ENCODE measurements at places on chromosomes 5 and 9.

DNA sequence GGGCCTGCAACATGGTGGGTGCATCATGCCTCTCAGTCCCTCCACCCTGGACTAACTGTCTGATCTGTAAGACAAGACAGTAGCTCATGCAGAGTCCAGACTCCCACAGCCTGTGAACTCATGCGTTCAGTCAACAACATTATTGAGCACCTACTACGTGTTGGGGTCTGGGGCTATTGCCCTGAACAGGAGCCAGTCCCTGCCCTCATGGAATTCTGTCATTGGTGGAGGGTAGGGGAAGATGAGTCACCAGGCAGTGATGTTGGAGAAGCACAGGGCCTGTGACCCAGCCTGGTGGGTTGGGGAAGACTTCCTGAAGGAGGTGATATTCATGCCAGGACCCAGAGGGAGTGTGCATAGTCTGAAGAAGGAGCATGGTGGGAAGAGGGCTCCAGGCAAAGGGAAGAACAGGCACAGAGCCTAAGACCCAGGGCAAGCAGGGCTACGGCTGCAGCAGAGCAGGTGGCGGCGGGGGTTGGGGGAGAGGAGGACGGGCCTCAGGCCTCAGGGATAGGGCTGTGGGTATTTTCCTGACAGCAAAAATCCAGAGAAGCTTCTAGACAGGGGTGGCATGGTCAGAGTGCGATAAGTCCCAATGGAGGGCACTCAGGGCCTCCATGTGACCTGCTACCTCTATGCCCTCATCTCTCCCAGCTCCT is 26.7 kb upstream of the PSD2 start:
- no peak for DNase-seq

GRCh38 chr5:73426034-73426433 is 22.5 kb downstream of the FOXD1 start:
- DNase-seq = no peak

GRCh38 chr5:6206501-6206900 is 171.8 kb downstream of the MED10 start:
- no peak for DNase-seq

DNA sequence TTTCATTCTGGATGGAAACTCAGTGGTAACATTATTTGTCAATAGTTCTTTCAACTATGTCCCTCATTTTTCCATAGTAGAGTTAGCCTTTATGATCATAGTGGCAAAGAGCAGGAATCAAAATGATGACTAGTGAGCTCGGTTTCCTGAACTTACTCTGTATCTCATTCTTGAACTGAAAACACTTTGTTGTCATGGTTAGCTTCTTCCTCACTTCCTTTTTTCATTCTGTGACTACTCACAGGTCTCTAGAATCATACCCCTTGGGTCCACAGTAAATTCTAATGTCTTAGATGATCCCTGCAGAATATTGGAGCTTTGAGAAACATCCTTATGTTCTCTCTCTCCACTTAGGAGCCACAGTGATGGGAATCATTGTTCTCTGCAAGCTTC is 29.4 kb upstream of the RECK start:
- DNase-seq = no peak
